ENCODE measurements at places on chromosomes 12 and 14. TPM values are rescaled to one million over a fixed set of nuclear protein-coding genes. Genes with fewer than 3 reads are reported as not detected.

The CDH24 gene
- total RNA-seq: 16.3 TPM

The IAPP gene
- total RNA-seq: not detected

The KCNH3 gene
- total RNA-seq: 0.09 TPM

The LTB4R2 gene
- 5.9 TPM for total RNA-seq

The LTBR gene
- total RNA-seq: 74.0 TPM

The KRT5 gene
- total RNA-seq: 2.7 TPM

The SPIC gene
- total RNA-seq: not detected

The ANO4 gene
- total RNA-seq: 0.85 TPM

The NXPH4 gene
- 0.51 TPM for total RNA-seq

The ANO2 gene
- 82.9 TPM for total RNA-seq

The P2RX7 gene
- total RNA-seq: 8.8 TPM

The PRICKLE1 gene
- 11.6 TPM for total RNA-seq

The CRADD gene
- 14.8 TPM for total RNA-seq

The DAO gene
- total RNA-seq: not detected

The PKP2 gene
- total RNA-seq: 1.2 TPM

The ACVRL1 gene
- total RNA-seq: 680 TPM

The NUDT14 gene
- 77.4 TPM for total RNA-seq

The CD4 gene
- total RNA-seq: not detected

The AQP2 gene
- total RNA-seq: not detected

The TEX52 gene
- total RNA-seq: not detected

The WSCD2 gene
- total RNA-seq: not detected

The OTX2 gene
- total RNA-seq: not detected

The KLHDC2 gene
- total RNA-seq: 53.6 TPM

The ALDH1L2 gene
- total RNA-seq: 1.2 TPM

The APOF gene
- total RNA-seq: not detected

The TNFAIP2 gene
- total RNA-seq: 94.6 TPM

The ACRBP gene
- 1.5 TPM for total RNA-seq

The GYS2 gene
- total RNA-seq: not detected

The POU6F1 gene
- total RNA-seq: 2.6 TPM

The SUPT16H gene
- 74.9 TPM for total RNA-seq

The GRIP1 gene
- 0.17 TPM for total RNA-seq

The SART3 gene
- 76.7 TPM for total RNA-seq

The KRT78 gene
- not detected for total RNA-seq

The ZC2HC1C gene
- total RNA-seq: 0.84 TPM

The FAM186B gene
- total RNA-seq: 0.34 TPM

The ZNF410 gene
- total RNA-seq: 71.6 TPM

The ANKRD33 gene
- 0.19 TPM for total RNA-seq

The RPGRIP1 gene
- not detected for total RNA-seq

The WASHC3 gene
- total RNA-seq: 56.0 TPM

The GSG1 gene
- total RNA-seq: not detected

The TMEM233 gene
- 0.23 TPM for total RNA-seq

The GALNT16 gene
- 0.19 TPM for total RNA-seq

The NOP9 gene
- 30.1 TPM for total RNA-seq

The AKAP5 gene
- total RNA-seq: 0.68 TPM

The SCN8A gene
- total RNA-seq: 0.42 TPM

The LAG3 gene
- under 0.01 TPM for total RNA-seq

The CD69 gene
- total RNA-seq: 0.23 TPM

The KRT1 gene
- total RNA-seq: not detected

The LPAR5 gene
- not detected for total RNA-seq

The RIMBP2 gene
- not detected for total RNA-seq

The NID2 gene
- total RNA-seq: 39.2 TPM

The HOXC12 gene
- total RNA-seq: not detected

The PLA2G1B gene
- total RNA-seq: not detected

The B4GALNT3 gene
- not detected for total RNA-seq

The MGAT4C gene
- total RNA-seq: not detected

The TAS2R8 gene
- not detected for total RNA-seq

The LRCOL1 gene
- total RNA-seq: 3.2 TPM

The GARIN6 gene
- total RNA-seq: not detected

The KRT81 gene
- not detected for total RNA-seq

Measured in dermis blood vessel endothelial cell (primary cell).